Testis (tissue), 5 donors: ENCODE measurements at places on chromosomes 2 and 18. TPM values are rescaled to one million over a fixed set of nuclear protein-coding genes. Genes with fewer than 3 reads are reported as not detected.

- DNase-seq: peak; percentile 84
Measured at GRCh38 chr2:73759285-73759764, 20.6 kb downstream of the DUSP11 start.

DNA sequence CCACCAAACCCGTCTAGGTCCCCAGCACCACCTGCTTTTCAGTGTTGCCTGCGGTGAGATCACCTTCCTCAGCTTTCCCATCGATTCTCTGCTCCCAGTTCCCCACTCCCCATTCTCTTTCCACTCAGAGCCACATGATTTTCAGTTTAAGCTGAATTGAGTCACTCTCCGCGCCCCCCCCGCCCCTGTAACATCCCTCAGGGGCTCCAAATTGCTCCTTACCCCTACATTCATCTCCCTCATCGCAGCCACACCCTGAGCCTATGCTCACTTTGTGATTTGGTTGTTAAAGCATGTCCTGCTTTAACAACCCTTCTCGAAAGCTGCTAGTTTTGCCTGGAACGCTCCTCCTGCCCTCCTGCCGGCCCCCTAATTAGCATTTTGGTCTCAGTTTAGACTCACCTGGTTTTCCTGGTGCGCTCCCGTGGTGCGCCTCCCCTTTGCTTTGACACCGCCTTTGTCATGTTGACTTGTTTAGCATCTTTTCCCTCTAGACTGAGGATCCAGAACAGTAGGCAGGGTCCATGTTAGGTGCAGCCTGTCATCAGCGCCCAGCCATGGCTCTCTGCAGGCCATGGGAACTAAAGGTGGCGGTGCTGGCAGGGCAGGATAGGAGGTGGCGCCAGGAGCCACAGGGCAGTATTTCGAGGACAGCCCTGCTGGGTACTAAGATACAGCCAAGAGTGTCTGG is 60.8 kb downstream of the ST3GAL5 start:
- no peak for DNase-seq

- DNase-seq: no peak
Measured at GRCh38 chr2:165889798-165890197, 63.8 kb downstream of the TTC21B start.

GRCh38 chr2:124566518-124566970 is 541.5 kb downstream of the CNTNAP5 start:
- no peak for DNase-seq

GRCh38 chr2:209938906-209939305 is 63.5 kb upstream of the RPE start:
- no peak for DNase-seq

GRCh38 chr2:207528980-207529329 is 807 bp upstream of the CREB1 start:
- DNase-seq: peak; percentile 37

- no peak for DNase-seq
Measured at GRCh38 chr2:136658201-136658600, 107.1 kb upstream of the THSD7B start.

DNA sequence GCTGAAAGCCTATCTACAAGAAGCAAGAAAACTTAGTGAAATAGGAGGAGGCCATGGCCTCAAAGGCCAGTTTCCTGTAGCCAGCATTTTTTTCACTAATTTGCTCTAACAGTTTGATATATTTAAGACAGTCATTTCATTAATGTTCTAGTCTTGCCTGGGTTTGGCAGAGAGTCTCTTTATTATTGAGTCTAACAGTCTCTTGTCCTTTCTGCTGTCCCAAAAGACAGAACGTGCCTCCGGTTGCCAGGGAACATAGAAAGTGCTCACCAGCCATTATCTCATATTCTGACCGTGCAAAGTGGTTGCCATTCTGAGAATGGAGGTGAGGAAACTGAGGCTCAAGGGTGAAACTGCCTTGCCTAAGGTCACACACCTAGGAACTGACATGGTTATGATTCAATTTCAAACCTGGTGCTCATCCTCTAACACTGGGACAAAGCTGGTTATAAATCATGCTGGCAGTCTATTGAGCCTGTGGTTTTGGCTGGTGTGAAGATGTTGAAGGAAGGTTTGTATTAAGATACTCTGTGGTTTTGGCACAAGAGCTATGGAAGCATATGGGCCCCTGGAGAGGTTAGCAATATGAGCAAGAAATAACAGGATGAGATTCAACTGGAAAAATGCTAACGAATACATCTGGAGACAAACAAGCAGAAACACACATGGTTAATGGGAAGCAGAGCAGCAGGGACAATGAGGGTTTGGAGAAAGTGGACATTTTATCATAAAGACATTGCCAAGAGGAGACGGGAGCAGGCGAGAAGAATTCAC is 903.3 kb upstream of the KLHL29 start:
- DNase-seq: no peak

Gene PDE11A
- polyA plus RNA-seq: 7.8 TPM

Gene DLX2
- polyA plus RNA-seq: 0.29 TPM

DNA sequence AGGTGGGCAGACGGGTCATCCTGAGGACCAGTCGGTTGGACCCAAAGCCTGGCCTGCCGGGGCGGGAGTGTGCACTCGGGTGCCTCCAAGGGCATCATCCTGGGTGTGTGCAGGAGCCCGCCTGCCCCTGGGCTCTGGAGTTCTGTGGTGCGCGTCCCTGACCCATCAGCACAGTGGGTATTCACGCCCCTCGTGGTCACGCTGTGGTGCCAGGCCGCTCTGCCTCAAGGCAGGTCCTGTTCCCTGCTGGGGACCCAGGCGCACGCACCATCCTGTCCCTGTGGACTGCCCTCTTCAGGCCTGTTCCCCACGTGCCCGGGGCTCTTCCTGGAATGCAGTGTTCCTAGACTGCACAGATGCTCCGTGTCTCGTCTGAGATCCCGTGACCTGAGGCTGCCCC is 14.3 kb upstream of the D2HGDH start:
- DNase-seq: no peak

- peak; percentile 50 for DNase-seq
Measured at GRCh38 chr2:231710799-231711676, 2.7 kb downstream of the PTMA start.

- no peak for DNase-seq
Measured at GRCh38 chr18:4640349-4641012, 185.4 kb upstream of the DLGAP1 start.

DNA sequence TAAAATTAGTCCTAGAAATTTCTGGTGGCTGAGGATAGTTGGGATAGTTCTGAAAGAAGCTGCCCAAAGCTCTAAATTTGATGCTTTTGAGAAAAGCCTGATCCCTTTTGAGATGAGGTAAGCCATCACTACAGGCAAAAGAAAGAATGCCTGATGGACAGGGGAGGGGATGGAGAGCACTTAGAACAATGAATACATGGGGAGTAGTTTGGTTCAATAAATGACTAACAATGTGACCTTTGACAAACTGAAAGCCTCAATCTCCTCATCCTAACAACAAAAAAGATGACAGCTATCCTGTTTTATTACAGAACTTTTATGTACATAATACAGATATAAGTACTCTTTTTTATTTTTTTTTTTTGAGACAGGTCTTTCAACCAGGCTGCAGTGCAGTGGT is 42.7 kb downstream of the GFPT1 start:
- DNase-seq: no peak

DNA sequence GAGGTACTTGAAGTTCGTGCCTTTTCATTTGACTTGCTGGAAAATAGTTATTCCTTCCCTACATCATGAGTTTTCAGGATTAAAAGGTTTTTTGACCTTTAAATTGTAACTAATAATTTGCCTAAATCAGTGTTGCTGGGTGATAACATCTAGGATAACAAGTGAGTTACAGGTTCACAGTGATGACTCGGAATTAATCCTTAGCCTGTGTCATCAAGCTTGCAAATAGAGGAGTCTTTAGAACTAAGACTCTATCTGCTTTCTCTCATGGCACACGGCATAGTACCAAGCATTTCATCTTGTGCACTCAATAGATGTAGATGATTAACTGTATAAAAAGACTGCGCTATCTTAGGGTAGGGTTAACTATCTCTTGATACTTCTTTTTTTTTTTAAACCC is 79.5 kb downstream of the CAMKMT start:
- no peak for DNase-seq

GRCh38 chr2:33509908-33510585 is 33.6 kb downstream of the RASGRP3 start:
- no peak for DNase-seq

Gene FASTKD2
- polyA plus RNA-seq: 15.5 TPM

- peak; percentile 81 for DNase-seq
Measured at GRCh38 chr2:102806250-102806837, 44.5 kb downstream of the TMEM182 start.

GRCh38 chr2:69358914-69359313 is 28.1 kb downstream of the GFPT1 start:
- DNase-seq: no peak

GRCh38 chr2:130258356-130258755 is 60.1 kb upstream of the TUBA3E start:
- DNase-seq: no peak

Gene DAW1
- polyA plus RNA-seq: 105 TPM

Gene CNTNAP5
- polyA plus RNA-seq: 0.29 TPM

GRCh38 chr18:79173742-79174141 is 104.5 kb downstream of the ATP9B start:
- DNase-seq: no peak
